ENCODE measurements at places on chromosomes 1 and 21.

DNA sequence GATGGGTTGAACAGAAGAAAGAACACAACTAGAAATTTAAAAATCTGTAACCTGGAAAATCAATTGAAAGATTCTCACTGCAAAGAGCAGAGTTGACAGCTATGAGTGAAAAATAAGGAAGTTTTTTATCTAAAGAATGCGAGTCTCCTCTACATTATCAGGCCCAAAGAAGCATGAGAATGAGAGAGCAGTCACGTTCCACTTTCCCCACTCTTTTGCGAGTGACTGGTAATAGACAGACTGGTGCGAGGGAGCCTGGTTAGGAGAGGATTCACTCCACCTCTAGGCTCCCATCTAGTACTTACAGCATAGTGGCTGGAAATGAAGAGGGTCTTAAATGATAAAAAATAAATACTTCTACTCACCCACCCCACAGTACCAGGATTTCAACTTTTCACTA lies 52.0 kb downstream of the PRDX6 start:
- no peak for DNase-seq

- DNase-seq: no peak
These were observed 55.0 kb downstream of the HIVEP3 start for GRCh38 chr1:41863718-41864117.

DNA sequence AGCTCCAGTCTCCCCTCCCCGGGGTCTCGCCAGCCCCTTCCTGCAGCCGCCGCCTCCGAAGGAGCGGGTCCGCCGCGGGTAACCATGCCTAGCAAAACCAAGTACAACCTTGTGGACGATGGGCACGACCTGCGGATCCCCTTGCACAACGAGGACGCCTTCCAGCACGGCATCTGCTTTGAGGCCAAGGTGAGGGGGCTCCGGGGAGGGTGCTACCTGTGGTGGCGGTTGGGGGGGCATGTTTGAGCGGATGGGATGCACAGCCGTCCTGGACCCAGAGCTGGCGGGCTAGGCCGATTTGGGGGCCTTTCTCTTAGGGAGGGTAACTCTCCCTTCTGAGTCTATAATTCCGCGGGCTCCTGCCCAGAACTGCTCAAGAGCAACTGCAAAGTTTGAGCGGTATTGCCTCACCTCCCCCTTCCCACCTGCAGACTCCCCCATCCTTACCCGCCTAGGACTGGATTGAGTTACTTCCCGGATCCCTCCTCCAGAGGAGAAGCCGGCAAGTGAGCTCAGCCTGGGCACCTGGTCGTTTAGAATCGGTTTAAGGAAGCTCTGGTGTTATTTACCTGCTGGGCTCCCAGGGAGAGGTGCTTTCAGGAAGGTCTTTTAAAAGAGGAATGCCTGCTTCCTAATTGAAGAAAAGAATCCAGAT lies 730 bp downstream of the NOS1AP start:
- DNase-seq: no peak

- no peak for DNase-seq
These were observed 6.9 kb downstream of the C1orf174 start for GRCh38 chr1:3893190-3893589.

DNA sequence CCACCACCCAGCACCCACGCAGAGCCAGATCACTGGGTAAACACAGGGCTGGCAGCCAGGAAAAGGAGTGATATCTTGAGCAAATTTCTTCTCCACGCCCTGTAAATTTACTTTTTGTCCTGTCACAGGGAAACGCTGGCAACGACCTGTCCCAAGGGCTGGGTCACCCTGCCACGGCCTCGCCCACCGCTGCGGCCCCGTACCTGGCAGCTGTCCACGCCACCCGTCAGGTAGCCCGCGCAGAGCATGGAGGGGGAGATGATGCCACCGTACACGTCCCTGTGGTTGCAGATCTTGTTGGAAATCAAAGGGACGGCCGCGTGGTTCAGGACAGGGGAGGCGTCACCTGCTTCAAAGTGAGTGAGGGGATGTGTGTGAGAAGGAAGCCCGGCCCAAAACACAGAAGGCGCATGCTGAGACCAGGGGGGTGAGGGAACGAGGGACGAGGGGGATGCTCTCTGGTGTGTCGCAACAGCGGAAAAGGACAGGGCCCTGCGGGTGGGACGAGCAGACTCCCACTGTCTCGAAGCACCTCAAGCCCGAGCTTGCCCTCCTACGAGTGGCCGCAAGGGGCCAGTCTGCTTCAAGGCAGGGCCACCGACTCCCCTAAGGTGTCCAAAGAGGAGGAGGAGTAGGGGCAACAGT lies 10.1 kb upstream of the TFF1 start:
- DNase-seq: no peak

- no peak for DNase-seq
These were observed 1.2 kb downstream of the PKN2 start for GRCh38 chr1:88685259-88685620.

- DNase-seq: no peak
These were observed 62.2 kb downstream of the DMAP1 start for GRCh38 chr1:44275296-44275962.

- no peak for DNase-seq
These were observed 114.0 kb upstream of the RAB4A start for GRCh38 chr1:229156872-229157271.

DNA sequence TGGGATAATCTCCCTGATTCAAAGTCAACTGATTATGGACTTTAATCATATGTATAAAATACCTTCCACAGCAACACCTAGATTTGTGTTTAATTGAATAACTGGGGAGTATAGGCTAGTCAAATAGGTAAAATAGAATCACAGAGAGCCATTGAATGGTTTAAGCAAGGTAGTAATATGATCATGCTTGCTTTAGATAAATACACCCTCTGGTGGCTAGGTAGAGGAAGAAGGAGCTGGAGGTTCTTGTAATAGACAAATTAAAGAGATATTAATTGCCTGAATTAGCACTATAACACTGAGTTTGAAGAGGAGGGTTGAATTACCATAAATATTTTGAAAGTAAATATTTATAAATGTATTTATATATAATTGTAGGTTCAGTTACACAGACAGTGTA lies 40.3 kb downstream of the DIRAS3 start:
- no peak for DNase-seq

DNA sequence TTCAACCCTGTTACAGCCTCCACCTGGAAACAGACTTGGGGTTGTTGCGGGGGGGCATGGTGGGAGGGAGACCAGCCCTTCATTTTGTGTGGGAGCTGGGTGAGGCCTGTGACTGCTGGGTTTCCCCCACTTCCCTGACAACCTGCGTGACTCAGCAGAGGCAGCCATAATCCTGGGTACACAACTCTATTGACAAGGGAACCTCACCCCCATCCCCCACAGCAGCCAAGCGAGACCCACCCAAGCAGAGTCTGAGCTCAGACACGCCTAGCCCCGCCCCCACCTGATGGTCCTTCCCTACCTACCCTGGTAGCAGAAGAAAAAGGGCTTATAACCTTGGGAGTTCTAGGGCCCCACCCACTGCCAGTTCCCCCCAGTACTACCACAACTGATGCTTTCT lies 8.0 kb upstream of the CCDC190 start:
- DNase-seq: no peak

- DNase-seq: no peak
These were observed 26.6 kb downstream of the RPS6KA1 start for GRCh38 chr1:26556111-26556510.

DNA sequence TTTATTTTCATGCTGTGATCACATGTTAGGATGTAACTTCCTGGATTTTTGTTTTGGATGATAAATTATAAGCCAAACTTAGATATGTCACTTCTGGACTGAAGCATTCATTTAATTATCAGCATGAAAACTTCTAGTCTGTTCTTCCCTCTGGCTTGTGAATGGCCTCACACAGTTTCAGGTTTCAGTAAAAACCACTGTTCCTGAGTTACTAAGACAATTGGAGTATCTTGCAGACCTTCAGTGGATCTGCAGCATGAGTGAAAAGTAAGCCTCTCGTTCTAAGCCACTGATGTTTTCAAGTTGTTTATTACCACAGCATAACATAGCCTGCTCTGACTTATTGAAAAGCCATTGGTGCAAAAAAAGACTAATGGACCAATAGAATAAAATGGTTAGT lies 55.3 kb upstream of the RGS21 start:
- DNase-seq: no peak

DNA sequence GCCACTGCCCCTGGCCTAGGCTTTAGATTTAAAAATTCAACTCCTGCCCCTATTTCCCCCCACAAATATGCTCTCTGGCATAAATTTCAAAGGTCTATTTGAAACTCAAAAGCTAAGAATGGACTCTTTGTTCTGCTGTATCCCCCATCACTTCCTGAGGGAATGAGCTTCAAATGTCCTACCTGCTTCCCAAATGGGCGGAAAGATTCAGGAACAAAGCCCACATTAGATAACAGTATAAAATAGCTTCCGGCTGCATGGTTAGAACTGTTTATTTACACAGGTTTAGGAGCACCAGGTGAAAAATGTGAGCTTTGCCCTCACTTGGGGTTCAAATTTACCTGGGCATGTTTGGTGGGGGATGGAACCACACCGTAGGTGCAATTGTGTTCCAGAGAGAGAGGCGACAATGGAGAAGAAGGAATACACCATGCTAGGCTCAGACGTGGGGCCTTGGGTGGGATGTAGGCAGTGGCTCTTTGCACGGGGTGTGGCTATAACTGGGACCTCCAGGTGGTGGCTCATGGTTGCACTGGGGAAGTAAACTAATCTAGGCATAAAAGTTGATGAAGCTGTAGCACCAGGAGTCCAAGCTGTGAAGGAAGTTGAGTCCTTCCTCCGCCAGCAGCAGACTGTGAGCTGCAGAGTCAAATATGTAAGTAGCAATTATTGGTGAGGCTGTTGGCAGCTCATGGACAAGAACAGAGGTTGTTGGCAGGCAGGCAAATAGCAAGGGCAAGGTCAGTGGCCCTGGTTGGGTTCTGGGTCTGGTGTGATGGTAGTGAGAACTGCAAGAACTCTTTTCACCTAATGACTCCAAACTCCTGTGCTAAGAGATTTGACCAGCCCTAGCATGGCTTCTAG lies 41.5 kb upstream of the SRSF10 start:
- DNase-seq: no peak

- DNase-seq: no peak
These were observed 11.2 kb downstream of the TNFRSF1B start for GRCh38 chr1:12177999-12178441.

DNA sequence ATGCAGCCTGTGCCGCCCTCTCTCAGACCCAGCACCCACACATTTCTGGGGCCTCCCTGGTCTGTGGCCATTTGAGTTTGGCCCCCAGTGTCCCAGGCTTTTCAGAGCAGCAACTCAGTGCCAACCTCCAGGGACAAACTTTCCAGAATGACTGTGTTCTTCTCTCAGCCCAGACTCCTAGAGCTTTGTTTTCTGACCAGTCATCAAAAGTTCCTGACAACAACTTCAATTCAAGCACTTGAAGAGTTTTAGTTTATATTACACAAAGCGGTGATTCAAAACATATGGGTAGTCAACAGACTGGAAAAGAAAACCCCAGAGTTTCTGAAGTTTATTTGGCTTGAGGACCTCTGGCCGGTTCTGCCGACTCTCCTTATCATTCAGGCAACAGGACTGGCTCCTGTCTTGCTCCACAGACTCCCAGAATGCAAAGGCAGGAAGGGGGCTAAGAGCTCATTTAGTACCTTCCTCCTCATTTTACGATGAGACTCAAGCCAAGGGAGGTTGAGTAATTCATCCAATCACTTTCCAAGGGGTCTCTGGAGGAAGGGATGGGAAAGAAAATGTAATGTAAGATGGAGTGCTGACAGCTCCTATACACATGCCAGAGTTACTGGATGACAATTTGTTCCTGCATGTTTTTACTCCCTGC lies 27.0 kb upstream of the TIAM1 start:
- no peak for DNase-seq

GRCh38 chr1:50352428-50352827 lies 70.8 kb downstream of the DMRTA2 start:
- no peak for DNase-seq

GRCh38 chr1:62722796-62723195 lies 34.6 kb upstream of the DOCK7 start:
- DNase-seq: no peak

DNA sequence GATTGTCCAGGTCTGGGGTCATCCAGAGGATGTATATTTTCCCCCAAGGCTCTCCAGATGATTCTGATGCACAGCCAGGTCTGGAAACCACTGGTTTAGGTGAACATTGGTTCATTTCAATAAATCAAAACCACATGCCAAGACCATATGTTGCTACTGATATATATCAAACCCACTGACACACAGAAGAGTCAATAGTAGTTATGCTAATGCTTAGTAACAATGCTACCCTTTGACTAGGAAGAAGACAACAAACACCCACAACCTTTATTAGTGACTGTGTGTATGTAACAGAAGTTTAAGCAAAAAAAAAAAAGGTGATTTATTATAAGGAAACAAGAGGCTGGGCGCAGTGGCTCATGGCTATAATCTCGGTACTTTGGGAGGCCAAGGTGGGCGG lies 35.6 kb upstream of the POU2F1 start:
- DNase-seq: no peak

GRCh38 chr21:45505416-45506021 lies 36.7 kb downstream of the SLC19A1 start:
- no peak for DNase-seq

DNA sequence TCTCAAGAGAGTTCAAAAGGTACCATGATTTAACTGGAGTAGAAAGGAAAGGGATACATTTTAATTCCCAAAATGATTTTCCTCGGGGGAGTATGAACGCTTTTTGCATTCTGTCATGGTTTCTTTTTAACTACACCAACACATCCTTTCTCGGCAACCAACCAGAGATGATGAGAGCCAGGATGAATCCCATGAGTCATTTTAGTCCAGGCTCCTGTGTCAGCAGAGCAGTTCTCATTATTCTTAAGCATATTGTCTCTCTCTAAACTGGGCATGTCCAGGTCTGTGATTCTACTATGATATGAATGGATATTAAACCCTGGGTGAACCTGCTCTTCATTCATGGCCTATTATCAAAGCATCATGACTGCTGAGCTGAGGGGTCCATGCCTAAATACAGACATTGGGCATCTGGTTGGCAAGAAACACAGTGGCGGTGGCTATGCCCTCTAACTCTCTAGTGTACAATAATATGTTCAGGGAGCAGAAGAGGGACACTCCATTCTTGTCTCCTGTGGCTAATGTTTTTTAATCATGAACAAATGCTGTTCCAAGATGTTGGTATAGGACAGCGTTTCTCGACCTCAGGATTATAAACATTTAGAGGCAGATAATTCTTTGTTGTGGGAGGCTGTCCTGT lies 124.3 kb upstream of the ESRRG start:
- peak; percentile 62 for DNase-seq

DNA sequence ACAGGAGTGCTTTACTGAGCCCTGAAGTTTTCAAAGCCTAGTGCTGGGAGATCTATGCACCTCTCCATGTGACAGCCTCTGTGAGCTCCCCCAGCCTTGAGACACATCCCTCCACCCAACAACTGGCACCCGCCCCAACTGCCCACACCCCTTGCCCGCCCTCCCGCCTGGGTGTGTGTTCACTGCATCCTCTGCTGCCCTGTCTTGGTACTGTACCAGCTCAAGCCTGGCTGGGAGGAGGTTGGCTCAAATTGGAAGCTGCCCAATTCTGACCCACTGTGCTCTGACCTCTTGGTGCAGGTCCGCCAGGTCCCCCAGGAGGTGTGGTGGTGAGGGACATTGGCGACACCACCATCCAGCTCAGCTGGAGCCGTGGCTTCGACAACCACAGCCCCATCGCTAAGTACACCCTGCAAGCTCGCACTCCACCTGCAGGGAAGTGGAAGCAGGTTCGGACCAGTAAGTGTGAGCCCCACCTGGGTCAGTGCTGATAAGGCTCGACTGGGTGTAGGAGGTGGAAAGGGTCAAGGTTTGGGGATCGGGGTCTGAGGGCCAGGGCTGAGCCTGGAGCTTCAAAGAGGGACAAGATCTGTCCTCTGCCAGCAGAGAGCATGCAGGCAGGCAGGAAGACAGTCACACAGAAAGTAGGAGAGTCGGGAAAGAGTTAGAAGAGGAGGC lies 18.0 kb downstream of the TMEM81 start:
- no peak for DNase-seq

All from NCI-H226 (cell line).